NT2/D1 (cell line): ENCODE measurements at places on chromosomes 3 and 15.
A peak's percentile ranks its signal among the peaks of the same experiment; 100 is the strongest.

DNA sequence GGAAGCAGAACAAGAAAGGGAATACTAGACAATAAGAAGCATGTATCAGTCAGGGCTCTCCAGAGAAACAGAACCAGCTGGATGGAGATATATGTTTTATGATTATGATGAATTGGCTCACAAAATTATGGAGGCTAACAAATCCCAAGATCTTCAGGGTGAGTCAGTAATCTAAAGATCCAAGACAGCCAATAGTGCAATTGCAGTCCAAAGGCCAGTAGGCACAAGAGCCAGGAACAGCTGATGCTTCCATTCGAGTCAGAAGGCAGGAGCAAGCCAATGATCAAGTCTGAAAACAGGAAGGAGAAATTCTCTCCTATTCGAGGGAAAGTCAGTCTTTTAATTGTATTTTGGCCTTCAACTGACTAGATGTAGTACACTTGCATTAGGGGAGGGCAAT is 164.9 kb upstream of the ST8SIA2 start:
- no peak for DNase-seq

DNA sequence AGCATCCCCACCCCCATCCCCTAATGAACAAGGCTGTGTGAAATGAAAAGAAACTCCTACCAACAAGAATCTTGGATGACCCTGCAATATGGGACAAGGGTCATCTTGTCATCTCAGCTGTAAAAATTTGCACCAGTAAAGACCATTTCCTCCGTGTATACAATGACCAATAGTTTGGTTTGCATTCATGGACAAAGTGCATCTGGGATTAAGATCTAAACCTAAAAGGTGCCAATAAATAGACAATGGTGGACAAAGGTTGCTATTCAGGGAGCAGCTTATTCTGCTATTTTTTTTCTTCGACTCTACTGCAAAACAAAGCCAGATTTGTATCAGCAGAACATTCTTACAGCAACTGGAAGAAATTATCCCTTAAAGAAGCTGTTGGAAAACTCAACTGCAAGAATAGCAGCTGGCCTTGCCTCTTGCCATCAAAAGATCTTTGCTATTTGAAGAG is 8.0 kb downstream of the MGLL start:
- DNase-seq, result no peak

GRCh38 chr3:135310317-135310716 is 515.3 kb downstream of the EPHB1 start:
- peak; percentile 11 for DNase-seq

DNA sequence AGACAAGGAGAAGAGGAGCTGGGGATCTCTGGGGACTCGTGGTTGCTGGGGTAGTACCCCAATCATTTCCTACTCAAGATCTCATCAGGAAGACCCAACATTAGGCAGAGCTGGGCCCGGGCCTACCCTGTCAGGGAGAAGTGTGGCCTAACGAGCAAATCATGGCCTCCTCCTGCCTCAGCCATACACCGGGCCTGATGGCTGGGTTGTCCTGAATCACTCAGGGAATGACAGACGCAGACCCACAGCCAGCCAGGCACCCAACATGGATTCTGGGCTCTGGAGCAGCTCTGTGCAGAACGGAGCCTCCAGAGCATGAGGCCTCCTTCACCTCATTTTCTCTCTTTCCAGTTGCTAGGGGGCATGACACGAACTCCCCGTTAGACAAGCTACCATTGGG is 19.7 kb downstream of the ITGA11 start:
- no peak for DNase-seq

DNA sequence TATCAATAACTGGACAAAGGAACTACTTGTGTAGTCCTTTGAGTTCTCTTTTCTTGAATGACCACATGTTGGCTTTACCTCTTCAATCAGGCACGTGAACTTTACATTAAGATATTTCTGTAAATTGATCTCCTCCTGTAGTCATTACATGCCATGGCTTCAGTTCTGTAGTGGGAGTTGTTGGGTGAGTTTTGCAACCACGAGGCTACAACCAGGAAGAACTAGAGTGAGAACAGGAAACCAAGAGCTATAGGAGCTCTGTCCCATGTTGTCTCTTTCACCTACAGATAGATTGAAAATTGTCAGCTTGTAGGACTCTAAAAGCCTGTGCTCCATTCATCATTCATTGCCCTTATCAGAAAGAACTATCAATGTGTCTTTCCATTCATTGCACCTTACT is 2.0 kb downstream of the RSRC1 start:
- no peak for DNase-seq

- DNase-seq, result no peak
Measured at GRCh38 chr3:69330891-69331400, 54.9 kb downstream of the FRMD4B start.

GRCh38 chr3:174531262-174531982 is 327.7 kb upstream of the NAALADL2 start:
- no peak for DNase-seq

DNA sequence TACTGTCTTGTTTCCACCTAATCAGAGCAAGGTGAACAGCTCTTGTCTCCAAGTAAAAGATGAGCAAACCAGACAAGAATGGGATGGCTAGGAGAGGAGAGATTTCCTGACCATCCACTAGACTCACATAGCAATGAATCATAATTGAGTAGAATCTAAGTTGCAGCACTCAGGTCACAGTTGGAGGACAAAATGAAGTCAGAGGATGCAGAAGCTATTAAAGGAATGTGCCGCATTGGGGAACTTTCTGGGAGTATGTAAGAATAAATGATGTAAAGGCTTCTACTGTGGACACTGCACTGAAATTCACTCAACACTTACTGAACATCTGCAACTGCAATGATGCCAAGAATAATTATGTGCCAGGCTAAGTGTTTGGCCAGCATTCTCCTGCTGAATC is 217.4 kb upstream of the WNT5A start:
- DNase-seq, result no peak

DNA sequence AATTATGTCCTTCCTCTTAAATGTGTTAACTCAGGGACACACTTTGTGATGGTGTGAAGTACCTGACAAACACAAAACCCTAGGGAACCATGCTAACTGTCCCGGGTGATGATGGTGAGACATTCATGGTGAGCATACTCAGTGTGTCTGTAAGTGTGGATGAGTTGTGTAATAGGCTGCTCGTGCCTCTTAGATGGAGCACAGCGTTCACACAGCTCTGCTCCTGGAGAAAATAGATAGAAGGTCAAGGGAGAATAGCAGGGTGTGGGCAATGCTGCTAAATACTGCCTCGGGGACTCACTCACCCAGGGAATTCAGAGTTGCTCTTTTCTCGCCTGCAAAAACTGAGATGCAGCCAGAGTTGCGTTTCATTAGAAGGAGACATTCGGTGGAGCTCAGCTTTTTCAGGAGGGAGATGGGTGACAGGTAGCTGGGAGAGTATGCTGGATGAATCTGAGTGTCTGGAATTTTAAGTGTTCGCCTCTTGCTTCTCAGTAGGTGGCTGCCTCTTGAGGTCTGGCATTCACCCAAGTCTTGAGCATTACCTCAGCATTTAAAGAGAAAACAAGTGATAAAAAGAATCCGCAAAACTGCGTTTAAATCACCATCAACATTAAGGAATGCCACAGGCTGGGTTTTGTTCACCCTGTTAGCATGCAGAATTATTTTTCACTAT is 813.2 kb downstream of the AGBL1 start:
- DNase-seq, result peak; percentile 50

DNA sequence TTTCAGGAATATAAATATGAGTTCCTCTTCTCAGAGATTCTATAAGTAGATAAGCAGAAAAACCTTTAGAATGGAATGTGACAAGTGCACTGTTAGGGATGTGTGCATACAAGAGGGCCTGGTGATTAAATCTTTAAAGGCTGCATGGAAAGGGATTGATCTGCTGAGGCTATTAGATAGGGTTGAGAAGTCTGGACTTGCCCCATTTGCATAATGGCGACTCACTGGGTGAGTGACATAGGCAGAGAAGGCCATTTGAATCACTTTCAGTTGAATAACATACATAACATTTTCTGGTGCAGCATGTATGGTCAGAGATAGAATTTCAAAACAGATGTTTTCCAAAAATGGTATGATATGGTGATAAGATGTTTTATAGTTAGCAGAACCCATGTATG is 156.9 kb downstream of the ZNF621 start:
- DNase-seq, result no peak

GRCh38 chr3:34008836-34009809 is 210.7 kb downstream of the PDCD6IP start:
- DNase-seq, result peak; percentile 20

- DNase-seq, result no peak
Measured at GRCh38 chr15:52004806-52005205, 14.2 kb upstream of the MAPK6 start.

DNA sequence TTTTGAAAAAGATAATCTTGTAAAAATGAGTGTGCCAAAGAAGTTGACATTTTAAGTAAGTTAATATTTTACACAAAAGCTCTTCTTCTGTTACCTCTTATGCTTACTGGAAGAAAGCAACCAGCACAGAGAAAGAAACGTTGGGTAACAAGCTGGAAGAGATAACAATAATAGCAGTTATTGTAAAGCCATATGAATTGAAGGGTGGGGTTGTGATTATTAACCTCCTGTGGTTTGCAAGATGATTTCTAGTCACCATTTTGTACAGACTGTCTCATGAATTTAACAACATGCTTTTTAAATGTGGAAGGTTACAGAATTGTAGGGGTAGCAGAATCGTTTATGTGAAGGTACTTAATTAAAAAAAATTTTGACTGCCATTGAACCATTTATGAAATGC is 9.2 kb downstream of the RAP2B start:
- no peak for DNase-seq

DNA sequence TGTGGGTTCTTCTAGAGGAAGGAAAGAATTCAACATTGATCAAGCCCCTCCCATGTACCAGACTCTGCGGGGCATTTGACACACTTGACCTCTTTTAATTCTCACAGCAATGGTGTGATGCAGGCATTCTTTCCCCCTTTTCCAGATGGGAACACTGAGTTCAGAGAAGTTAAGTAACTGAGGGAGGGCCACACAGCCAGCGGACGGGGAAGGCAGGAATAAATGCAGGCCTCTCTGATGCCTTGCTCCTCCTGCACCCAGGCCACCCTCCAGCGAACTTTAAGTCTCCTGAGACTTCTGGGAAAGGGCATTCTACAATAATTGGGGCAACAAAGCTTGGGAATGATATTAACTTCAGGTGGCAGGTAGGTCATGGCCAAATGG is 227.4 kb downstream of the UACA start:
- no peak for DNase-seq

DNA sequence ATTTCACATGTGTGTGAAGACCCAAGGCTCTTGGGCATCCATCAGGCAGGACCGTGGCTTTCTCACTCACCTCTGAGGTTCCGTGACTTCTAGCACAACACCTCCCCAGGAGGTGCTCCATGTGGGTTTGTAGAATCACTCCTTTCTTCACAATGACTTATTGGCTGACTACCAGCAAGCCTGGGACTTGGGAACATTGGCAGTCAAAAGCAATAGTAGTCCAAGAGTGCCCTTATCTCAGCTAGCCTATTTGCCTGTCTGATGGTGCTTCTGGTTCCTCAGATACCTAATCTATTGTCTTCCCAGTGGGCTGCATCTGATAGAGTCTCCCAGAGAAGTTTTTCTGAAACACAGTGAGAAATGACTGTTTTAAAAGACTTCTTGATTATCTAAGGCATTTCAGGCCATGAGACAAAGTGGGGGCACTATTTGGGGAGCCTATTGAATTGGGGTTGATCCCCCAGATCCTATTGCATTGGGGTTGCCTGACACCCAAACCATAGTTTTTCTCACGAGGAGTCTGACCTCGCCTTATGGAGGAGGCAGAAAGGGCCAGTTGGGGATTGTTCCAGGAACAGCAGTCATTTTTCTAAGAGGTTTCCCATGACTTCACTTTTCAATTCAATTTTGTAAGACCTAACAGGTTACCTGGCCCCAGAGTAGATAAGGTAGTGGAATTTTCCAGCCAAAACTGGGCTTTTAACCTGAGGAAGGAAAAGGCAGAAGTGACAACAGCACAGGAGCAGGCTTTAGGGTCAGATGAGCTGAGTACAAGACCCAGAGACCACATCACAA is 88.0 kb downstream of the CYP19A1 start:
- DNase-seq, result no peak

GRCh38 chr15:101003081-101003480 is 83.9 kb downstream of the LRRK1 start:
- no peak for DNase-seq

GRCh38 chr15:77877869-77878577 is 199.5 kb downstream of the TBC1D2B start:
- no peak for DNase-seq

DNA sequence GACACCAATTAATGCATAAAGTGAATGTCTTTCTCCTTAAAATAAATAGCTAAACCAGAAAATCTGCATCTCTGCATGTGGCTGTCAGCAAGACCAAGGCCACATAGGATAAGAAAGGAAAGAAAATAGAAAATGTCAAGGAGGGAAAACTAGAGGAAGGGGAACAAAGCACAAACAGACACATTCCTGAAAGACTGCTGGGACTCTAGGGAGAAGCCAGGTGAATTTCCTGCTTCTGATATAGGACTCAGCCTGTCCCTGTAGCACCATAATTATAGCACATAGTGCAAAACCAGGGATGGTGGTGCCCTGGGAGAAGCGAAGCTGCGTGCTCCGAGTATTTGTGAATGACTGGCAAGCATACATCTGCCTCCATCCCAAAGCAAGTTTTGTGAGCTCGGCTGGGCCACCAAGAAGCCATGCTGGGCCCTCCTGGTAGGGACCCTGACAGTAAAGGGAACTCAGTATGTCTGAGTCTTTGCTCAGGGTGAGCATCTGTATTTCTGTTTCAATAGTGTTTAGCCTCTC is 14.2 kb downstream of the FSTL1 start:
- no peak for DNase-seq
